ENCODE measurements at places on chromosomes 7 and 10.

- no peak for DNase-seq
Measured at GRCh38 chr10:29955329-29955935, 104.0 kb downstream of the JCAD start.

DNA sequence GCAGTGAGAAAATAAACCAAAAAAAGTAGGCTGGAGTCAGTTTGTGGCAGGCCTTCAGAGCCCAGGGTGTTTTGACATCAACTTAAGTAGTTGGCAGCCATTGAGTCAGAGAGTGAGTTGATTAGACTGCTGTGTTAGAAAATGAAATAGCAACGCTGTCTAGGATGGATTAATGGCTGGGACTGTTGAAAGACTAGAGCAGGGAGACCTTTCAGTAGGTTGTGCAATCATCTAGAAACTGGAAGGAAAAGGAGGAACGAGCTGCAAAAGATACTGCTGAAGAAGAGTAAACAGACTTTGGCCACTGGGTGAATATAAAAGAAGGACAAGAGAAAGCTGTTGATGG lies 28.6 kb upstream of the TRIL start:
- no peak for DNase-seq

DNA sequence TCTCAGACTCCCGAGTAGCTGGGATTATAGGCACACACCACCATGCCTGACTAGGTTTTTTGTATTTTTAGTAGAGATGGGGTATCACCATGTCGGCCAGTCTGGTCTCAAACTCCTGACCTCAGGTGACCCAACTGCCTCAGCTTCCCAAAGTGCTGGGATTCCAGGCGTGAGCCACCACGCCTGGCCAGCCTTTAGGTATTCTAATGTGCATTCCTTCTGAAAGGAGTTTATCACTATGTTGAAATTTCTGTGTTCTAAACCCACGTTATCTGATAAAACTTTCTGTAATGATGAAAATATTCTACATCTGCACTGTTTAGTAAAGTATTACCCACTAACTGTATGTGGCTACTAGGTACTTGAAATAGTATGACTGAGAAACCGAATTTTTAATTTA lies 110.6 kb upstream of the IMMP2L start:
- no peak for DNase-seq

DNA sequence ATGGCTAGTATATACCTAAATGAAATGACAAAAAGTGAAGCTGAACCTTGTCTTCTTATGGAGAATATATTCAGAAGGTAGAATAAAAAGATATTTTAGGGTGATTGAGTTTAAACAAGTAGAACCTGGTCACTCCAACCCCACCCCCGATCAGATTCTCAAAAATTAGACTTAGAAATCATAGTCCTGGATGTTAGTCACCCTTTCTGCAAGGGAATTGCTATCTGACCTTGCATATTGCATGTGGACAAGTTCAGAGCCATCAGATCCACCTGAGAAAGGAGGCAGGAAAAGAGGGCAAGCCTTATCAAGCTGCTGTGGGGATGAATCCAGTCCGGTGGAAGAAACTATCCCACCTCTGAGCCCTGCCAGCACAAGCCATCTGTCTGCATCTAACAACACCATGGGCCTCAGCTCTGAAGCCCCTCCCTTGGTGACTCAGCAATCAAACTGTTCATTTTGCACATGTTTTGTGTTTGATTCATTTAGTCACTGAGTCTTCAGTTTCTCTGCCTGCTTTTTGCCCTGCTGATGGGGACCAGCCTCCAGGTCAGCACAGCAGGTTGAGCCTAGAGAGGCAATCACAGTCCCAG lies 727.3 kb downstream of the AUTS2 start:
- no peak for DNase-seq

DNA sequence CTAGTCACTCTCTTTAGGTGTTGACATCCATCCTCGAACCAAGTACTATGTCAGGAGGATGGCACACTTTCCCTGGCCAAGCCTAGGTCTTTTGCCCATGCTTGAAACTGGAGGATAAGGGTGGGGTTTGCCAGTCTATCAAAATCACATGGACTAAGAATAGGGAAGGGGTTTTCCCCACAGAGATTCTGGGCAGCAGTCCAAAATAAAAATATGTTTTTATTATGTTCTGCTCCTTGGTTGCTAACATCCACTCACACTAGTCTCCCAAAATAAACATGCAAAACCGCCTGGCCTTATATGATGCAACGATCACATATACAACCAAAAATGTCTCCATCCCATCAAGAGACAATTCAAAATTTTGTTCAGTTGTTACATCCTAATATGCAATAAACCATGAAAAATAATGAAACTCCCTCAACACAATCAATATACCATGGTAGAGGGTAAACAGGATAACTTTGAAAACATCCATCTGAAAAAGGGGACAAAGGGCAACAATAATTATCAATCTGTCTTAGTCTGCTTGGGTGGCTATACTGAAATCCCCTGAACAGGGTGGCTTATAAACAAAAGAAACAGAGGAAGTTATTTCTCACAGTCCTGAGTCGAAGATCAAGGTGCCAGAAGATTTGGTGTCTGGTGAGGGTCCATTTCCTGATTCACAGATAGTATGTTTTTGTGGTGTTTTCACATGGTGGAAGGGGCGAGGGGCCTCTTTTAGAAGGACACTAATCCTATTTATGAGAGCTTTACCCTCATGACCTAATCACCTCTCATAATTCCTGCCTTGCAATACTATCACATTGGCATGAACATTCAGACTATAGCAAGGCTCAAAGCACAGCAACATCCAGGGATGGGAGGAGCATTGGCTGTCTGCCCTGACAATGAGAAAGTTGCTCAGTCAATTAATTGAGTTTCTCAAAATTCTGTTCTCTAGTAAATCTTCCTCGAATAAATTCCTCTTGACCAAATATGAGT lies 159.3 kb downstream of the ETV1 start:
- no peak for DNase-seq

- DNase-seq, result no peak
Measured at GRCh38 chr7:45574669-45575500, 717 bp downstream of the ADCY1 start.

GRCh38 chr10:3948843-3949242 lies 163.8 kb upstream of the KLF6 start:
- peak; percentile 53 for DNase-seq

GRCh38 chr10:112821663-112822062 lies 128.4 kb upstream of the TCF7L2 start:
- DNase-seq, result no peak

- no peak for DNase-seq
Measured at GRCh38 chr10:32961343-32961894, 3.4 kb upstream of the ITGB1 start.

- no peak for DNase-seq
Measured at GRCh38 chr7:75971961-75972763, 22.2 kb downstream of the TMEM120A start.

DNA sequence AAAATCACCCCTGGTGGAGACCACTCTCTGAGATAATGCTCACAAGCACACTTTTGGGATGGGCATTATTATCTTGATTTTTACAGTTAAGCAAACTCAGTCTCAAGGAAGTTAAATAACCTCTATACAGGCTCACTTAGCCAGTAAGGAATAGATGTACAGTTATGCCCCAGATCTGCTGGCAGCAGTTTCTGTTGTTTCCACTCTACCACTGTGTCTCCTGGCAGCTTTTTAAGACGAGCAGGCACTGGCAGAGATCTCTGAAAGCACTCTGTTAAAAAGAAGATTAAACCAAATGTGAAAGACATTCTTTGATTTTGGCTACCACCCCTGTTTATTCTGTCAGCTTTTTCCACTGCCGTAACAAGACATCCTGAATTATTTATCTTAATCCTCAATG lies 73.2 kb downstream of the SRI start:
- no peak for DNase-seq

DNA sequence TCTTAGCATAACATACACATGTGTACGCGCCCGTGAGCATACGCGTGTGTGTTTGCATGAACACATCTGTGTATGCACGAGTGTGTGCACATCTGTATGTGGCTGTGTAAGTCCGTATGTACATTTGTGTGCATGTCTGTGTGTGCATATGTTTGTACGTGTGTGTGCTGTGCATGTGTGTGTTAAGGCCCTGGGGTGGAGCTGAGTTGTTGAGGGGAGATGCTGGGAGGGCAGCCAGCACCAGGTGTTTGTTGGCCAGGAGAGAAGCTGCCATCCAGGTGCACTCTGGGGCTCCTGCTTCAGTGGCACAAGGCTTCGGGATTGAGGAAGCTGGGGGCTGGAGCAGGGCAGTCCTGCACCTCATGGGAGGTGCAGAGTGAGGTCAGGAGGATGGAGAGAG lies 85.0 kb downstream of the BMS1 start:
- no peak for DNase-seq

GRCh38 chr7:142598297-142598696 lies 151.0 kb upstream of the PRSS1 start:
- no peak for DNase-seq

DNA sequence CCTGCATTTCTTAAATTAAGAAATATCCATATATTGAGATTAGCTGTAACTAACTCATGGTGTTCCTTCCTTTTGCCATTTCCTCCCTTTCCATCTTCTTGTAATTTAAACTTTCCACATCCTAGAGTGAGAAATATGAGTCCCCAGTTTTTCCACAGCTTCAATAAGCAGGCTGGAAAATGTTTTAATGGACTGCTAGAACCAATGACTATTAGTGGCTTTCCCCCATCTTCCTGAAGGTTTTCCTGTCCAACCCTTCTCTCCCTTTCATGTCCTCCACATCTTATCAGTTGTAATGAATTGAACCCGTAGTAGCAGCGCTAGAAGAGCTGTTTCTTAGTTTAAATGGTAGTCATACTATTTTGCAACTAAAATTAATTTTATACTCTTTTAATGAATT lies 145.7 kb downstream of the AHR start:
- no peak for DNase-seq

GRCh38 chr10:133528845-133529575 lies 1.8 kb downstream of the CYP2E1 start:
- DNase-seq, result no peak

DNA sequence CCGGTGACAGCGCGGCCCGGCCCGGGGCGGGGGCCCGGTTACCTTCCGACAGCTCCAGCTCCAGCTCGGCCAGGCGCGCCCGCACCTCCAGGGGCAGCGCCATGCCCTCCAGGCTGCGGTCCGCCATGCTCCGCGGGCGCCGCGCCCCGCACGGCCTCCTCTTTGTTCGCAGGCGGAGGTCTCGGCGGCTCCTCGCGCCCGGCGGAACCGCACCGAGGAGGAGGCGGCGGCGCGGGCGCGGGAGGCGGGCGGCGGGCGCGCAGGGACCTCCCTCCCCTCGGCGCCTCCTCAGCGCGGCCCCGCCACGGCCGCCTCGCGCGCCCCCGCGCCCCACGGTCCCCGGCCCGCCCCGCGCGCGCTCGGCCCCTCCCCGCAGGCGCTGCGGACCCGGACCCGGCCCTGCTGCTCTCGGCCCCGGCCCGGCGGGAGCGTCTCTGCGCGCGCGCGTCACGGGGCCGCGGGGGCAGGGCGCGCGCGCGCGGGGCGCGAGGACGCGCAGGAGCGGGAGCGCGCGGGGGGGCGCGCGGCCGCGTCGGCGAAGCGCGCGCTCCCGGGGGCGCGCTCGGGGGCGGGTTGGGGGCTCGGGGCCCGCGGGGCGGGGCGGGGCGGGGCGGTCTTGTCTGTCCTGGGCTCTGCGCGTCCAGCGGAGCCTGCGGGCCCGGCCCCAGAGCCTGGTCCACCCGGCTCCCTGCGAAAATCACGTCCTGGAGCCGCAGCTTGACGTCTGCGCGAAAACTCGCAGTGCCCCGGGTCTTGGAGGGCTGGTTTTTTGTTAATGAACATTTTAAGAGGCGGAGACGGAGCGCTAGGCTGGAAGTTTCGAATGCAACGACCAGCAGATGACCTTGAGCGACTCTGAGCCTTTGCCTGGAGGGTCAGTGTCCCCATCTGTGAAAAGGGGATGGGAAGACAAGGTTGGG lies at the start of gene DIP2C:
TSS of gene DIP2C (minus strand) at position 217 of the 920 bp plus-strand sequence. CDS start at position 127, 90 bp downstream.
- no peak for DNase-seq

DNA sequence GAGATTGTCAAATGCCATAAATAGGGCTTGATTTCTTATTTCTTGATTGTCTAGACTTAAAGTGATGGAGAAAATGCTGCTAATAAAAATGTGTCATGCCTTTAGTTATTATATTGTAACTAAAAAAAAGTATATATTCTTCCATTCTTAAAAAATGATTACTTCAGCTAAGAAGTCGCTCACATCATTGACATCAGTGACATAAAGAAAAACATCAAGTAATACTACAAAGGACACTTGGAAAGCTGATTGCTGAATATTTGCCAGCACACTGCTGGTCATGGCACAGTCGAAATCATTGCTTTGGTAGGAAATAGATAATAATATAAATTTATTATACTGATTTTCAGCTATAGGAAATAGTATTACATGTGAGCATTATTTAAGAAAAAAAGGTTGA lies 62.6 kb downstream of the LOXL4 start:
- DNase-seq, result no peak

DNA sequence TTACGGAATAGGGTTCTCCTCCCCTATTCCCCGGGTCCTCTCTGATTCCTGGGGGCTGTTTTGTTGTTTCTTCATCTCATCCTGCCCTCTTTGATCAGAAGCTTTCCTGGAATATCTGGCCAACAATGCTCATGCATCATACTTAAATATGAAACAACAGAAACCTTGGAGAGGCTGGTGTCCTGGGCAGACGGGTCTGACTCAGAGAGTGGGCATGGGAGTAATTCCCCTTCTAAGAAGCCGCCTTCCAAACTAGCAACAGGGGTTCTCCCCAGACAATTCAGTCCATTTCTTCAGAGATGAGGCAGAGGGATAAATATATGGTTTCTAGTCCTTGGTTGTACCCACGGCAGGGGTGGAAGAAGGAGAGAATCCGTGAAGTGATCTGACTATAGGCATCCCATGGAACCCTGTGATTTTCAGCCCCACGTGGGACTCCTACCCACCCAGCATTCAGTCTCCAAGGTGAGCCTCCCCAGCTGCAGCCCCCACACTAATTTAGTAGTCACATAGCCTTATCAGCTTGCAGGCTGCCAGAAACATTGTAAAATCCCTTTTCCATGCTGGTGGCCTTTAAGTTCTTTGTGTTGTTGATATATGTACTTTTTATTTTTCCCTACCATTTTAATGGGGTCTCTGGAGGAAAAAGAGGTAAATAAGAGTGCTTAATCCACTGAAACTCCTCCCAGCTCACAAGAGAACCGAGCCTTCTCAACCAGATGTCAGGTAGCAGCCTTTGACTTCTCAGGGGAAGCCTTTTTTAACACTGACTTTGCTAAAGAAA lies 119.2 kb downstream of the SFMBT2 start:
- DNase-seq, result no peak

DNA sequence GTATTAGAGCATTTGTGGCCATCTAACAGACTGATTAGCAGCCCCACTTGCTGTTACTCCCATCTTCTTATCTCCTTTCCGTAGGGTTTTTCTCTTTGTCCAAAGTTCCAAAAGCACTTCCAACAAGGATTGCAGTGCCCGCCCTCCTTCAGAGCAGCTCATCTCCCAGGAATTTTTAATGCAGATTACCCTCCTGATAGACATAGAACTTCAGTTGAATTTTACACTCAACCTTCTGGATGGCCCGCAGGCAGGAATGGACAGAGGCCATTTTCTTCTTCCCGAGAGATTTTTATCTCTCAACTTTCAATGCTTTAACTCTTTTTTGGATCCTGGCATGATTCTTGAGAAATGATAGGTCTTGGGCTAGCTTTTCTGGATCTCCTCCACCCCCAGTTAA lies 23.3 kb downstream of the PRKG1 start:
- no peak for DNase-seq
